ENCODE measurements at places on chromosomes 7 and 10. TPM values are rescaled to one million over a fixed set of nuclear protein-coding genes. Genes with fewer than 3 reads are reported as not detected.

Gene AOAH
- 7.1 TPM for total RNA-seq

Gene STRIP2
- total RNA-seq: 19.6 TPM

Gene SFTPD
- total RNA-seq: 1.1 TPM

Gene APBB1IP
- total RNA-seq: 2.9 TPM

Gene CLCN1
- 0.22 TPM for total RNA-seq

Gene COL26A1
- total RNA-seq: 6.9 TPM

Gene DNAJC9
- total RNA-seq: 34.0 TPM
